ENCODE measurements at places on chromosomes 6 and 20.

DNA sequence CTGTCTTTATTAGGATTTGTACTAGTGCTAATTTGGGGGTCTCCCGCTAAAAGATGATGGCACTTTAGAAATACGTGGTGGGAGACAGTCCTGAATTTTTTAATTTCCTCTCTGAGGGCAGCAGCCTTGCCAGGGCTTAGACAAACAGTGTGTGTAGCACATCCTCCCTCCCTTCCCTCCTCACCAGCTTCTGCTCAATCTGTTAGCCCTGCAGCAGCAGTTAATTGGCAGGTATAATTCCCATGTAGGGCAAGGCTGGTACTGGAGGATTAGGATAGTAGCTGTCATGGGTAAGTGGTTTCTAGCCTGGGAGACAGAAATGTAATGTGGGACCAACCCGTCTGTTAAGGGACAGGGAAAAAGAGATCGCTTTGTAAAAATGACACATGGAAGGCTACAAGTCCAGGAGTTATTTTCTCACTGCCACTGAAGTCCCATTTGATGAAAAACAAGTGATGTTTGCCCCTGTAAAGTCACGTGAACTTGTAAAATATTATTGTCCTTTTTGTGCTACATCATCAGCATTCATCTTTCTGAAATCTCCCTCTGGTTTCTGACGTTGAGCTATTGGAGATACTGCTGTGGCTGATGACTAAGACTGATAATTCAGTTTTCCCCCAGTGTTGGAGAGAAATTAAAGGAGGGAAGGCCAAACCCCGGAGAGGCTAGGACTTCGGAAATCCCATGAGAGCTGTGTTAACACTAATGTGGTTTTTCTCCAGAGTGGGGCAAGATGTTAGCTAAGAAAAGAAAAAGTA is 40.6 kb downstream of the CTNNBL1 start:
- H3K4me1 ChIP-seq: peaks cover 8% of the 10 kb centered on the region
- peaks cover 59% of the 10 kb centered on the region for H3K36me3 ChIP-seq
- no peak overlapping the region for H3K4me3 ChIP-seq
- no peak overlapping the region for H3K27ac ChIP-seq

DNA sequence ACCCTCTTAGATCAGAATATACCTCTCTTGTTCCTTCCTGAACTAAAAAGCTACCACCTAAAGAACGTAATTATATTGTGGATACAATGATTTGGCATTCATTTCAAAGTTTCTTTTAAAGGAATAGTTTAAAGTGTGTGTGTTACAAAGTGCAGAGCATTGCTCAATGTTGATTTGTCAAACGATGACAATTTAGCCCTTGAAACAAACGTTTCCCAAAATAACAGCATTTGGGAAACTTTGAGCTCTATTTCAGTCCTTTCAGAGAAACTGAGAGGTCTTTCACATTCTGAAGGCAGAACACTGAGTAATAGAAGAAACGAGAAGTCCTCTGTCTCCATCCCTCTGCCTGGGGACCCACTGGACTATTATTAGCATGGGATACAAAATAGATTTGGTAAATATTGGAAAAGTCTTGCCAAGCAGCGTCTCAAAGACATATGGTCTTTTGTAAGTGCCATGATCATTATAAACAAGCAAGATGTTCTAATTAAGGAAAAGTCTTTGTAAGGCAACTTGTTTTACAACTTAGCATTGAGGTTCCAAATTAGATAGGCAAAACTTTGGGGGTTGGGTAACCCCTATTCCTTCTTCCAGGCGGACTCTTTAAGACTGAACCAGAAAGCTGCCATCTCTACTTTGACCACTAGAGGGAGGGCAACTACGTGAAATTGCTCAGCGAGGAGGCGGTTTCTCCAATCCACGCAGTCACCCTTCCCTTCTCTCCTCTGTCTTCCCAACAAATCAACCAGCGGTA is 208.8 kb downstream of the RNF144B start:
- no peaks in the 10 kb centered on the region for H3K4me1 ChIP-seq
- no peak overlapping the region for H3K4me3 ChIP-seq
- no peak for DNase-seq

- H3K4me3 ChIP-seq: no peak overlapping the region
- H3K36me3 ChIP-seq: no peaks in the 10 kb centered on the region
- H3K27me3 ChIP-seq: no peaks in the 10 kb centered on the region
- no peak overlapping the region for H3K27ac ChIP-seq
- H3K4me1 ChIP-seq: no peaks in the 10 kb centered on the region
Measured at GRCh38 chr6:131914234-131914633, 36.9 kb downstream of the CCN2 start.

- no peaks in the 10 kb centered on the region for H3K27me3 ChIP-seq
- no peaks in the 10 kb centered on the region for H3K4me1 ChIP-seq
- no peaks in the 10 kb centered on the region for H3K36me3 ChIP-seq
Measured at GRCh38 chr6:166275714-166276166, 32.5 kb downstream of the PRR18 start.

- DNase-seq: no peak
- no peak overlapping the region for H3K27ac ChIP-seq
- no peak overlapping the region for H3K4me3 ChIP-seq
- H3K36me3 ChIP-seq: no peaks in the 10 kb centered on the region
Measured at GRCh38 chr6:42898891-42899361, 16.9 kb upstream of the PTCRA start.

DNA sequence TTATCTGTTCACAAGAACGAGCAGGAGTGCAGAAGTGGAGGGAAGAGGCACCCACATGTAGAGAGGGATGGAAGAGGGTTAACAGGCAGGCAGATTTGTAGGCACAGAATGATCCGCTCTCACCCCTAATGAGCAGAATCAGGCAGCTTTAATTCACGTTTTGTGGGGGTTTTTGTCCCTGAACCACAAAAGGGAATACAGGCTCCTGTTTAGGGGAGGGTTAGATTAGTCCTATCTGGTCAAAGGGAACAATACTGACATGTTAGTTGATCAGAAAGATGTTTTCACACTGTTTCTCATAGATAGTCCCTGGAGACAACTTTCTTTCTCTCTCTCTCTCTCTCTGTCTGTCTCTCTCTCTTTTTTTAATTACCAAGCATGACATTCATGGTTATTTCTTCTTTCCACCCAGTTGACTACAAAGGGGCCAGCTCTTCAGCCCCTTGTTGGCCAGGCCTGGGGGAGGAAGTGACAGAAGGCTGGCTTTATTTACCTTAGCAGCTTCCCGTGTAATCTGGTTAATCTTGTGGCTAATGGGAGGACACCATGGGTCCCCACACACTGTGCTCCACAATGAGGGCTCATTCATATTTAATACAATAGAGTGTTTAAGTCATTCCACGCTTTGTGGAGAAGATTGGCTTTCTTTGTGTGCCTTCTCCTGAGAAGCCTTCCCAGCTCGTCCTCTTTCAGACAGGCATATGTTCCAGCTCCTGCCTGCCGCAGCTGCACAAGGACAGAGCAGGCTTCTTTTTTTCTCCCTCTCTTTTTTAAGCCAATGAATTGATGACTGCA is 958.8 kb downstream of the TFAP2A start:
- no peaks in the 10 kb centered on the region for H3K4me1 ChIP-seq
- H3K4me3 ChIP-seq: no peak overlapping the region
- no peak overlapping the region for H3K27ac ChIP-seq
- no peaks in the 10 kb centered on the region for H3K27me3 ChIP-seq

DNA sequence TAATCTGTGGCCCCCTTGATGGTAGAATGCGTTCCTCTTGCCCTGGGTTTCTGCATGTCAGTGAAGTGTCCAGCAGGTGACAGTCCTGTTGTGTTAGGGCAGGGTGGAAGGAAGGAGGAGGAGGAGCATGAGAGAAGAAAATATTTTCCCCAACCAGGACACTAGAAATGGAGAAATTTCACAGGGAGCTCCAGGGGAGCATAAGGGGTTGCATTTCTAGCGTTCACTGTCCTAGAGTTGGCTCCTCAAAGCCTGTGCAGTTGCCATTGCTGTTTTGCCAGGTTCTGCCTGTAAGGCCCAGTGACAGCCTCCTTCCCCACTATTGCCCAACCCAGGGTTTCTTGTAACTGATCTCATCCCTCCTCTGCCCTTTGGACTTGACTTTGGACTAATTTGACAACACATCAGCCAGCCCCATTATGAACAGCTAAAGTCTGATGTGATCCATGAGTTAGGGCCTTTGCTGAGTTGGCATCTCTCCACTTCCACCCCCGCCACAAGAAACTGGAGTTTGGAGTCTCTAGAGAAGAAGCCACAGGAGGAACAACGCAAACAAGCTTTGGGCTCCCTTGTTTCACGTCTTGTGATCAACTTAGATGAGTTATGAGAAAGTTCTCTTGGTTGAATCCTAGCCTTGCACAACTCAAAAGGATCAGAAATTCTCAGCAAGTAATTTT is 14.0 kb upstream of the FAM50B start:
- no peak for DNase-seq
- no peak overlapping the region for H3K4me3 ChIP-seq
- H3K4me1 ChIP-seq: peaks cover 14% of the 10 kb centered on the region
- no peaks in the 10 kb centered on the region for H3K27me3 ChIP-seq

- H3K36me3 ChIP-seq: no peaks in the 10 kb centered on the region
- peaks cover 47% of the 10 kb centered on the region for H3K4me1 ChIP-seq
- no peaks in the 10 kb centered on the region for H3K27me3 ChIP-seq
- H3K27ac ChIP-seq: peak overlapping the region; percentile 88
- DNase-seq: no peak
Measured at GRCh38 chr6:142942805-142943227, 2.2 kb downstream of the HIVEP2 start.

- H3K27me3 ChIP-seq: no peaks in the 10 kb centered on the region
- no peak for DNase-seq
- no peaks in the 10 kb centered on the region for H3K36me3 ChIP-seq
- H3K4me1 ChIP-seq: peaks cover 12% of the 10 kb centered on the region
Measured at GRCh38 chr6:10320291-10320690, 94.6 kb downstream of the TFAP2A start.

DNA sequence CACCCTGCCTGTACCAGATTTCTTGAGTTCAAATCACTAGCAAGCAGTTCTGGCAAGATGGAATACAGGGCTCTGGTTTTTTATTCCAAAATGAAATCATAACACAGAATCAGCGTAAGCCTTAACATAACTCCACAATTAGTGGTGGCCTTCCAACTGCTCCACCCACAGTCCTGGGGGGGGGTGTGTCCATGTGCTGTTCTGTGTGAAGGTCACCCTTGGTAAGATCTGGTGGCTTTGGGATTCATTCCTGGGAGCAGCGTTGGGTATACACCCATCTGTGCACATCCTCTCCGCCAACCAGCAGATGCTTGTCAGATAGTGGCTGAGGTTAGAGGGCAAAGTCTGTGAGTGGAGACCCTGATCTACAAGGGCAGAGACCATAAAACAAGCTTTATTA is 49.9 kb upstream of the CD83 start:
- H3K27me3 ChIP-seq: no peaks in the 10 kb centered on the region
- no peak overlapping the region for H3K4me3 ChIP-seq
- no peak for DNase-seq
- peaks cover 5% of the 10 kb centered on the region for H3K4me1 ChIP-seq
- no peak overlapping the region for H3K27ac ChIP-seq

- no peaks in the 10 kb centered on the region for H3K36me3 ChIP-seq
- H3K4me3 ChIP-seq: no peak overlapping the region
- no peaks in the 10 kb centered on the region for H3K4me1 ChIP-seq
- DNase-seq: no peak
- H3K27ac ChIP-seq: no peak overlapping the region
- no peaks in the 10 kb centered on the region for H3K27me3 ChIP-seq
Measured at GRCh38 chr6:18668994-18669393, 281.8 kb downstream of the RNF144B start.

DNA sequence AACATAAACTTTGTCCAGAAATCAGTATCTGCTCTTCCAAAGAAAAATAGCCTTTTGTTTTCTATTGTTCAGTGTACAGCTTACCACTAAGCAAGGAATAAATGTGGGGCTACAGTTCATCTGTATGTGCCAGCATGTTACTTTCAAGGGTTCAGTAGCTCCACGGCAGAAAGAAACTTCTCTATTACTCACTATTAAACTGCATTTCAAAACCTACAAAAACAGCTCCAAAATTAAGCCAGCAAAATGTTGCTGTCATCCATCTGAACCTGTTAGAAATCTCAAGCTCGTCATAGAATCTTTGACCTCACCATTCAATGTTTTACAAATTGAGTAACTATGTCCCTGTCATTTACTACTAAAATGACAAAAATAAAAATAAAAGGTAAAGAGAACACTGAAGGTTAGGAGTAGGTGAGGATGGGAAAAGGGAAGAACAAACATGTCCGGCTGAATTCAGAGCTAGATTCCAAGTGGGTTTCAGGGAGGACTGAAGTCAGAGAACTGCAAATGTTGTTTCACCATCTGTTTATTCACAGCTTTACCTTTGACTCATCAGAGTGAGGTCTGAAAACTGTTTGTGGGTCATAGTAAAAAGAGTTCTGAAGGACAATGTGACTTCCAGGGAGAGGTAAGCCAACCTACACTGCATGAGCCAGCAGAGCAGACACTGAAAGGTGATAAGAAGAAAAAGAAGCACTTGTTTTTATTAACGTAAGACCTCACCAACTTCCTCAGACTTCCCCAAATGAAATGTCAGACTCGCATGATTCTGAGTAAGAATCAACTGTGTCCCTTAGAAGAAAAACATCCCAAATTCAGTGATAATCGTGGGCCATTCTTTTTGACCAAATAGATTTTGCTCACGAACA is 62.0 kb downstream of the ATXN1 start:
- peaks cover 17% of the 10 kb centered on the region for H3K4me1 ChIP-seq
- no peak overlapping the region for H3K27ac ChIP-seq
- no peak overlapping the region for H3K4me3 ChIP-seq
- DNase-seq: no peak
- no peaks in the 10 kb centered on the region for H3K27me3 ChIP-seq
- no peaks in the 10 kb centered on the region for H3K36me3 ChIP-seq
